Mesangial cell (primary cell): ENCODE measurements at places on chromosomes 2 and 18. TPM values are rescaled to one million over a fixed set of nuclear protein-coding genes. Genes with fewer than 3 reads are reported as not detected.

Gene WNT6
- total RNA-seq, result not detected in 2 replicates

Gene BMP10
- total RNA-seq, result not detected in 2 replicates

Gene LRRTM1
- total RNA-seq, result 0.13 TPM in 1 of 2 replicates, not detected in the other

Gene GKN2
- total RNA-seq, result not detected in 2 replicates

Gene LRATD1
- total RNA-seq, result 0.49 and 2.8 TPM in 2 replicates

Gene MEIS1
- total RNA-seq, result 7.7 and 12.8 TPM in 2 replicates

Gene SPRED2
- 13.9 and 15.2 TPM in 2 replicates for total RNA-seq

Gene ONECUT2
- total RNA-seq, result under 0.01 TPM in 2 replicates

Gene LYPD6
- 2.9 and 5.9 TPM in 2 replicates for total RNA-seq
